PC-3 (cell line): ENCODE measurements at places on chromosomes 3 and 15. TPM values are rescaled to one million over a fixed set of nuclear protein-coding genes. Genes with fewer than 3 reads are reported as not detected.

DNA sequence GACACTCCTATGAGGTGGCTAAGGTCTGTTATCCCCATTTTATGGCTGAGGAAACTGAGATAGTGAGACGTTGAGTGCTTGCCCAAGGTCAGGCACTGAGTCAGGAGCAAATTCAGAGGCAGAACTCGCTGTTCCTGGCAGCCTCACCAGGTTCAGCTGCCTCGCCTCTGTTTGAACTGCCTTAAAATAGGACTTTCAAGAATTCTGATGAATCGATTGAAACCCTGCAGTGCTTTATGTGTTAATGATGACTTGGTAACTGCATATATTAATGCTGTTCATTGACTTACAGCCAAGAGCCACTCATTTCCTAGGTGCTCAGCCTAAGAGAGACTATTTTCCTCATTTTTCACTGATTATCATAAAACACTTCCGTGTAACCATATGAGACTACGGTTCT is 79.5 kb upstream of the BHLHE40 start:
- peak; percentile 45 for DNase-seq

DNA sequence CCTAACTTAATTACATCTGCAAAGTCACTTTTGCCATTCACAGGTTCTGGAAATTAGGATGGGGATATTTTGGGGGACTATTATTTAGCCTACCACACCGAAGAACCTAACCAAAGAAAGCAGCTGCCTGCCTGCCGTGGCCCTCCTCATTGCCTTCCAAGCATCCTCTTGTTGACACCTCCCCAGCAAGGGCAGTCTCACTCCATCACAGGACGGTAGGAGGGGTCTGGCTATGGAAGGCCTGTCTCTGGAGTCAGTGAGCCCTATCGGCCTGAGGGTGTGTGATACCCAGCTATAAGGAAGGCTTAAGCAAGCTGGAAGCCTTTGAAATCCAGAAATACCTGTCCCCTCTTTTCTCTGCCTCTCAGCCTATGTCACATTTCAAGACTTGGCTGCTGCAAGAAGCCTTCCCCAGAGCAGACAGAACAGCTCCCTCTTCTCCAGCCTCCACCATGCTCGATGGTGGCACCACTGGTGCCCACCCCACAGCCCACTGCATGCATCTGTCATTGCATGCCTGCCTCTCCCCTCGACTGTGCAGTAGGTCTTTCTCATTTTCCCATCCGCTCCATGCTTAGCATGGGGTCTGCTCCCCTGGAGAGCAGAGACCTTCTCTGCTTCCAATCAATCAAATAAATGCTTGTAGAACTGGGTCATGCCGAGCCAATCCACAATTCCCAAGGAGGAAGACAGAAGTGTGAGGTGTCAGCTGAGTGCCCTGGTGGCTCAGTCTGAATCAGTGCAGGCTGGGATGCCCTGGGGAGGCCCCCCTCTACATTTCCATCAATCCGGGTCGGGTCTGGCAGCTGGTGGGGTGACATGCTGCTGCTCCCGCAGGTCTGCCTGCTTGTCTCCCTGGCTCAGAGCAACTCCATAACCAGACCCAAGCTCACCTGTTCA is 23.9 kb upstream of the LOXL1 start:
- DNase-seq = no peak

DNA sequence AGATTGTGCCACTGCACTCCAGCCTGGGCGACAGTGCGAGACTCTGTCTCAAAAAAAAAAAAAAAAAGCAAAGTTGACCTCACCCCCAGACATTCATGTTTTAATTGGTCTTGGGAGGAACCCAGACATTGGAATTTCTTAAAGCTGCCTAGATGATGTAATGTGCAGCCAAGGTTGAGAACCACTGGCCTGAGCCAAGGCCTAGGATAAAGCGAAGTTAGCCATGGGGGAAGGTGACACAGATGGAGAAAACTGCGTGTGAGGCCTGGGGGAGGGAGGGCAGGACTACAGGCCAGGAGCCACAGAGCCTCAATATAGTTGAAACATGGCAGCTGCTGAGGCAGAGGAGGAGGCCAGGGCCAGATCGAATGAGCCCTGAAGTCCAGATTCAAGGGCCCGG is 21.0 kb downstream of the GLB1 start:
- no peak for DNase-seq

DNA sequence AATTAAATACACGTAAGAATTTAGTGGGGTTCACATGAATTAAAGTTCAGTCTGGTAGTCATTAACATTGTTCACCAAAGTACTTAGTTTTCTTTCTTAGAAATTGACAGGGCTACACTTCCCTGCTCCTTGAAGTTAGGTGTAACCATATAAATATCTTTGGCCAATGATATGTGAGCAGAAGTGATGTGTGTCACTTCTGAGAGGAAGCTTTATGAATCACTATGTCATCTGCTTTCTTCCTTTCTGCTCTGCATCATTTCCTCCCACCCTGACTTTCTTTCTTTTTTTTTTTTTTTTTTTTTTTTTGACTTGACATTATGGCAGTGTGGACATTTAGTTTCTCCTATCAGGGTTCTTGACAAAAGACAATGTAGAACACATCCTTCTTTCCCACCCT is 156.2 kb upstream of the COL8A1 start:
- peak; percentile 52 for DNase-seq

DNA sequence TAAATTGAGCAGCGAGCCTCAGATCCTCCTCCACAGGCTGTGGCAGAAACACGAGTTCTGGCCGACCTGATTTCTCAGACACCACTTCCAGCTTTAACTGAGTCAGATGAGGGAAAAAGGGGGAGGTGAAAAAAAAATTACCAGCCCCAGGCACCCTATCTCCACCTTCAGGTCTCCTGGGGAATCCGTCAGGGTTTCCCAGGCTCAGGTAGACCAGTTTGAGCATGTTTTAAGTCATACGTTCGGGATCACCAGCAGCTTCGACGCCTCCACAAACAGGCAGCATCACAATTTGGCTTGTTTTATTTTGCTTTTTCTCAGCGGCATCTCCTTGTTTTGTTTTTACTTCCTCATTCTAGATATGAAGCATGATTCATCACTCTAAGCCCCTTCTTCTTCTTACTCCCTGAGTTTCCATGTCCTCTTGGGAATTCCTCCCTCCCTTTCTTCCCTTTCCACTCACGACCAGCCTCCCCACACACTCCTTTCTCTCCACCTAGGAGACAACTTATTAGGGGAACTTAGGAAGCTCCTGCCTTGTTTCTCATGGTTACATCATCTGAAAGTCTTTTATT is 190.1 kb downstream of the ZNF621 start:
- no peak for DNase-seq

DNA sequence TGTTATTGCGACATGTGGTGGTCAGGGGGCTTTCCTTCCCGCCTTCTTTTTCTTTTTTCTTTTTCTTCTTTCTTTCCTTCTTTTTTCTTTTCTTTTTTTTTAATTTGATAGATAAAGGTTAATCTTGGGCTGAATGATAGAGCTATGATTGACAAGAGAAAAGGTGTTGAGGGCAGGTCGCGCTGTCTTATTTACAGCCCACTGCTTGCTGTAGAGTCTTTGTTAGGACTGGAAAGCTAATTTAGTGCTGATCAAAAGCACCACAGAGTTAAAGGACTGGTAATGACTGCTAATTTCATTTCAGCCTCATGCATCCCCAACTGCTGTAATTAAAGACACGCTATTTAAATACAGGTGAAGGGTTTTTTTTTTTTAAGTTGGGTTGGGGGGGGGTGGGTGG is 10.6 kb upstream of the SOX2 start:
- DNase-seq = no peak

DNA sequence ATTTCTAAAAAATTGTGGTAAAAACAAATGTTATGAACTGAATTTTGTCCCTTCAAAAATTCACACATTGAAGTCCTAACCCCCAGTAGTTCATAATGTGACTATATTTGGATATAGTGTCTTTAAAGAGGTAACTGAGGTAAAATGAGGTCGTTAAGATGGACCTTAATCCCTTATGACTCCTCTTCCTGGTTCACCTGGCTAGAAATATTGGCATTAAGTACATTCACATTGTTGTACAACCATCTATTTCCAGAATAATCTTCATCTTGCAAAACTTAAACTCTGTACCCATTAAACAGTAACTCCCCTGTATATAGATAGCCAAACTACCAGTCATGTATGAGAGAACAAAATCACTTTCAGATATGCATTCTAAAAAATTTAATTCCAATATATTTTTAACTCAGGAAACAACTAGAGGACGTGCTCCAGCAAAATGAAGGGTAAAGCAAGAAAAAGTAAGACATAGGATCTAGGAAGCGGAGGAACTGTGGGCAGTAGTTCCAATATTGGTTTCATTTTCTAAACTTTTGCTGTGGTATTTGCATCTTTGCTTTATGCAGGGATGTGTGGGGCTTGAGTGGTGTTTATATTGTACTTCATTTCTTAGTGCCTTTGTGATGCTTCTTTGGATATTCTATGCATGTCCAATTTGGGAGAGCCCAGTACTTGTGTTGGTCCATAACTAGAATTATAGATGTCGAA is 36.7 kb upstream of the IL20RB start:
- no peak for DNase-seq

The CCDC39 gene
- 0.04 TPM in 1 of 2 replicates, not detected in the other for total RNA-seq

The MINAR1 gene
- total RNA-seq = 0.22 and 0.63 TPM in 2 replicates

The DNAJA4 gene
- total RNA-seq = 1.3 and 5.4 TPM in 2 replicates

The NSUN3 gene
- total RNA-seq = 4.4 and 5.3 TPM in 2 replicates
